ENCODE measurements at places on chromosomes 2 and 18.

GRCh38 chr18:77762642-77763041, 513.0 kb downstream of the GALR1 start:
- DNase-seq: no peak

DNA sequence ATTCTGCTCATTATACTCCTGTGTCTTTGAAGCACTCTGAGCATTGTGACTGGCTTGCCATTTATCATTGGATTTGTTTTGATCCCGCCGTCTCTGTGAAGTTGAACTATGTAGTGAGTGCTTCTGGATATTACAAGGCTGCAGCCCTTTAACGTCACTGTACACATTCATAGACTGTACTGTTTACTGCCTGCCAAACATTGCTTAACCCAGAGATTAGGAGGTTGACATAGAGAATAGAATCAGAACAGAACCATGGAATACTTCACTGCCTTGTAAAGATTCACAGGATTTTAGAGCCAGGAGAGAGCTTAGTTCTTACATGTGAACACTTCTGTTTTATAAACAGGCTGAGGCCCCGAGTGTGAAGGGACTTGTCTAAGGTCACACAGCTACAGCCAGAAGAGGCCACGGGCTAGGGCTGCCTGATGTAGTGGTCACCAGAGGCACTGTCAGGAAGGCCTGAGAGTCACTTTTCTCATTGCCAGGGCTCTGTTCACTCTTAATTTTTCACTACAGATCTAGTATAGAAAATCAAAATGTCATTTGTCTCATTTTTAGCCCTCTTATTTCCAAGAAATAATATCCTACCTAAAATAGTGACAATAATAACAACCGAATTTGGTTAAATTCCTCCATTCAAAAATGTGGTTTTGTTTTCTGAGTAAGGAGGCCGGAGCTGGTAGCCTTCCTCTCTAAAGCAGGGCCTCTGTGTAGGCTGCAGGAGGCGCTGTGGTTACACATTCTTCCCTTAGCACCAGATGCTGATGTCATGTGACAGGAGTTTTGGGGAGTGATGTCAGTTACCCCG, 87.9 kb downstream of the UGGT1 start:
- DNase-seq: no peak

- no peak for DNase-seq
These were observed 1.8 kb downstream of the RTKN start for GRCh38 chr2:74439803-74440377.

DNA sequence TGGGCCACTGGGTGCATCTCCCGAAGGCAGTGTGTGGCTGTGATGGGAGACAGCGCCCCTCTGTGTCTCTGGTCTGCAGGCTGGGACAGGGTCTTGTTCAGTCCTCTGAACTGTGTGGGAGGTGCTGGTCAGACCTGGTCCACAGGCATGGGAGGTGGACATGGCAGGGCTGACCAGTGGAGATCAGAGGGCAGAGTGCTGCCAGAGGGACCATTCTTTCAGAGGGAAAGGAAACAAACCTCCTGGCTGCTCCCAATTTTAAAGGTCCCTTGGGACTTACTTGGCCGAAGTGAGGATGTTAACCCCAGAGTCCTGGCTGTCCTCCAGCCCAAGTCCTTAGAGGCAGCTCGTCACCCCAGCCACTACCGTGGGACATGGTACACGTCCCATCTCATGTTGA, 4.0 kb downstream of the CAPN13 start:
- DNase-seq: no peak

- no peak for DNase-seq
These were observed 24.2 kb downstream of the ZAP70 start for GRCh38 chr2:97737421-97738178.

GRCh38 chr18:23283916-23284430, 148.7 kb downstream of the CABLES1 start:
- DNase-seq: no peak

GRCh38 chr18:51151568-51152511, 45.6 kb downstream of the MEX3C start:
- DNase-seq: no peak

- no peak for DNase-seq
These were observed 171.2 kb upstream of the MYO3B start for GRCh38 chr2:170006587-170007325.

GRCh38 chr2:12915787-12916186, 199.1 kb downstream of the TRIB2 start:
- DNase-seq: no peak

DNA sequence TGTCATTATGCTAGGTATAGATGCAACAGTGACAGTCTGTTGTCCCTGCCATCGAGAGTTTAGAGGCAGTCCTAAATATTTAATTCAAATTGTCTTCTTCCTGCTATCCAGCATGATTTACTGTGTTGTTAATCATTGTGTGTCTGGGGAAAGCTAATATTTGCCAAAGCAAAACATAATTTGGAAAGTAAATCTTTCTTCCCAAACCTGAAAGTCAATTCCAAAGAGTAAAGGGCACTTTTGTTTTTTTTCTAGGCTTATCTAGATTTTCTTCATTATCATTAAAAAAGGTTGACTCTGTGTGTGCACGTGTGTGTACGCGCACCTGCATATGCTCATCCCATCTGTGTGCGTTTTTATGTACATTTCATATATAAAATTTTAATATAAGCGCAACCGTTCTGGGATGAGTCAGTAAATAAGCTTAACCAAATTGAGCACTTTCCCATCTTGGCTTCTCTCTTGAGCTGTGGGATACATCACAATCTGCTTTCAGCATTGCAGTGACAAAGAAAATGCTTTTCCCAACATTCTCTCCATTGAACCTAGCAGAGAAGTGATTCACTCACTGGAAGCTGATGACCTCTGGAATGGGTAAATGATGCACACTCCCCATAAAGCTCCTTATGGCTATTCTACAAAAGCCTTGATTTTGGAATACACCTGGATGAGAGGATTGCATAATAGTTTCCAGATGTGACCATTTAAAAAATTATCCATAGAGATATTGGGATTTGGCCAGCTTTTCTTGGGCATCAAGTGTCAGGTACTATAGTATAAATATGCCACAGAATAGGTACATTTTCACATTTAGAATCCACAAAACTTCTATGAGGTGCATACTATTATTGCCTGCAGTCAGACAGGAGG, 488.4 kb downstream of the ADCYAP1 start:
- peak; percentile 30 for DNase-seq

DNA sequence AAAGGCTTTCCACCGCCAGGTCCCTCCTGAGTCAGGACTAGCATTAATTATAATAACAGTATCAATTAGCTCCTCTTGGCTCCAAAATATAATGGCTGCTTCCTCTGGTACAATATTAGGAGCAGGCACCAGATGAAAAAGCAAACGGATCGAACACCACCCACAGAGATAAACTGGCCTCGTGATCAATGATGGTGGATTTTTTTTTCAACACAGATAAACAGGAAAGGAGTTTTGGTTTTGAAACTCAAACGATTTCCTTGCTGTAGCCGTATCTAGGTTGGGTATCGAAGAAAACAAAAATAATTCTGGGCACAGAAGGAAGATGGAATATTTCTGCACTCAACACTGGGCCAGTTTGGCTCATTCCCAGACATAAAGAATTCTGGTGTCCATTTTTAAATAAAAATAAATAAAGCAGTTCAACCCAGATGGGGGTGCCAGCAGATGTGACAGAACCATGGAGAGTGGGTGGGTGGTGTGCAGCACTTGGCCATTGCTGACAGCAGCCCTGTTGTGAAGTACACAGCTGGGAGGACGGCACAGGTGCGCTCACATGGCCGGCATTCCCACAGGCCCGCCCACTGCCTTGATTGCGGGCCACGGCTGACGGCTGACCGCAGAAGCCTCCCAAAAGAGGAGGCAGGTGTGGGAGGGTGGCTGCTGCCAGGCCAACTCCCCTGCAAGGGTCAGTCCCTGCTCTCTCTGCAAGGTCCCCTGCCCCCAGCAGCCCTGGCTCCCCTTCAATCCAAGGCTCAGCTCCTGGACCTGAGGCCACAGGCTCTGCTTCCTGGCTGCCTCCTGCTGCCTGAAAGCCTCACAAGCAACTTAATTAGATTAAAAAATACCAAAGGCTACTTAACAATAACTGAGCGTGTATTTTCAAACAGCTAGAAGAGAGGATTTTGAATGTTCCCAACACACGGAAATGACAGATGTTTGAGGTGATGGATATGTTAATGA, 351.9 kb upstream of the ID2 start:
- DNase-seq: no peak

DNA sequence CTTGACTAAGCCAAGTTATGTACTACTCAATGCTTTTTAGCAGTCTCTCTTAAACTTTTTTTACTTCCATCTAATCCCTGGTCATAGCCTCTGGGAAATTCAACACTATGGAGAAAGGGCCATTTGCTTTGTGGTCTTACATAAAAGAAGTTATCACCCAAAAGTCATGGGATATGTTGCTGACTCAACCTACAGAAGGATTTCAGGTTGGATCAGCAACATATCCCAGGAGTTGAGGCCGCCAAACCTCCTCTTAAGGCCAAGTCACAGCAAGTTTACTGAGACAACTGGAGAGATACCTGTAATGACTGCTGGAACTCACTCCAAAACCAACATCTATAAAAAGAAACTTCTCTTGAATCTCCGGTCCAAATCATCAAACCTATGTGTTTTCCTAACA, 141.1 kb downstream of the IRS1 start:
- no peak for DNase-seq

DNA sequence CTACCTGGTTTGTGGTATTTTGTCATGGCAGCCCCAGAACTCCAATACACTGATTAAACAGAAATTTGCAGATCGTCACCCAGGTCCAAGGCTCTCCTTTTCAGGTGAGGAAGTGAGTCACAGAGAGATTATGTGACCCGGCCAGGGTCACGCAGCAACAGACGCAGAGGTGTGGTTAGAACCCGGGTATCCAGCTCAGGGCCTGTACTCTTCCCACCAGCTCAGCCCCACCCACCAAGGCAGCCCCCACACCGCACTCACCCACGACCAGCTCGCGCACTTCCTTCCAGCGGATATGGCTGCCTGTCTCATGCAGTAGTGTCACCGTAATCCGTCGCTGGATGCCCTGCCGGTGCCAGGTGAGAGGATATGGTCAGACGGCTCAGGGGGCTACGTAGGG, 48.1 kb downstream of the AQP12A start:
- DNase-seq: no peak

- no peak for DNase-seq
These were observed 10.0 kb downstream of the NGEF start for GRCh38 chr2:233002829-233003657.

All from NCI-H1417 treated with DMSO at 0.1 percent for 48 hours (cell line).